ENCODE measurements at places on chromosomes 4 and X. TPM values are rescaled to one million over a fixed set of nuclear protein-coding genes. Genes with fewer than 3 reads are reported as not detected.

GJB1 gene
- polyA plus RNA-seq = 0.36 TPM

NUP62CL gene
- polyA plus RNA-seq = 0.87 TPM

KLB gene
- 0.09 TPM for polyA plus RNA-seq

LAS1L gene
- polyA plus RNA-seq = 24.4 TPM

PPARGC1A gene
- 10.3 TPM for polyA plus RNA-seq

C4orf36 gene
- 0.43 TPM for polyA plus RNA-seq

PABPC1L2B gene
- not detected for polyA plus RNA-seq

- no peak for DNase-seq
Observed at GRCh38 chrX:134572816-134573682, 85.2 kb downstream of the PLAC1 start.

- DNase-seq = no peak
Observed at GRCh38 chr4:90648311-90648710, 521.1 kb downstream of the CCSER1 start.

GRCh38 chr4:183797445-183798300 is 107.4 kb upstream of the STOX2 start:
- peak; percentile 44 for DNase-seq

- DNase-seq = no peak
Observed at GRCh38 chr4:80335226-80335553, 340 bp upstream of the CFAP299 start.

GRCh38 chr4:66091786-66092185 is 421.5 kb upstream of the EPHA5 start:
- DNase-seq = no peak

GRCh38 chrX:68721991-68722860 is 74.8 kb downstream of the STARD8 start:
- DNase-seq = no peak

DNA sequence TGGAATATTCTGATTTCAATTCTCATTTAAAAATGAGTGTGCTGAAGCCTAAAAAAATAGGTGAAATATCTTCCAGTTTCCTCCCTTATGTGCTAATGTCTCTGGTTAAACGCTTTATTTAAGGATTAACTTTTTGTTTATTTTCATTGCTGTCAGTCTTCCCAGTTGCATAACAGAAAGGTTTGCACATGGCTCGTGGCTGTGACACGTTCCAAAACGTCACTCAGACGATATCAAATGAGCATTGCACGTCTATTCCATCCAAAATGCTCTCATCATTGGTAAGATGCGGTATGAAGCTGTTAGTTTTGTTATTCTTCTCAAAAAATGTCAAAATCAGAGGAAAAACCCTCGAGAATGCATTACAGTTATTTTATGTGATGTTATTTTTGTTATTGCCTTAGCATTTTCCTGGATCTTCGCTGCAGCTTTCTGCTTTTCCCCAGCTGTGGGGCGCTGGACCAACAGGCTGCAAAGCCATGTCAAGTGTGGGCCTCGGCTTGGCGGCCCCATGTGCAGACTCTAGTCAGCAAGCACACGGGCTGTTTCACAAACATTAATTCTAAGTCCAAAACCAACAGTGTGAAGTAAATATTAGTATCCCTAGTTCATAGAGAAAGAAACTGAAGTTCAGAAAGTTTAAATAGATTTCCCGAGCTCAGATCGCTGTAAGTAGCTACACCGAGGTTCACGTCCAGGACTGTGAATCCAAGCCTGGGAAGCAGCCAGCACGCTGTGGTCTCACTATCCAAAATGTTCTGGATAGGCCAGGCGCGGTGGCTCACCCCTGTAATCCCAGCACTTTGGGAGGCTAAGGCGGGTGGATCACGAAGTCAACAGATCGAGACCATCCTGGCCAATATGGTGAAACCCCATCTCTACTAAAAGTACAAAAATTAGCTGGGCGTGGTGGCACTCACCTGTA is 793.4 kb upstream of the FRG1 start:
- DNase-seq = no peak

DNA sequence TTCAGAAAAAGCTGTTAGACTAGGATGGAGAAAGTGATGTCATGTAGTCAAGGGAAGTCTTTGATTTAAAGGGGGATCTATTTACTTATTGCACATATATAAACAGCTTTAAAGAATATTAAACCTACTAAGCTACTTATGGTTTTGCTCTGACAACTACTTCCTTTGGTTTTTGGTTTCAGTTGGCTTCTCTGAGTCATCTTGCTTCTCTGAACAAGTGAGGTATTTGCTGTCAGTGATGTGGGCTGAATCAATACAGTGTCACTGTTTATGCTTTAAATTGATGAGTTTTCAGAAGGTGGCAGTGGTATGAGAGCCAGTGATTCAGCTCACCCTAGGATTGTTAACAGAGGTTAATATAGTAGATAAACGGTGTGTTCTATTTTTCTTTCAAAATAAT is 75.1 kb downstream of the CEP44 start:
- DNase-seq = no peak

GRCh38 chrX:140180585-140180984 is 215.3 kb upstream of the CXorf66 start:
- DNase-seq = peak; percentile 54

All from muscle of back (tissue), 13 donors.